ENCODE measurements at places on chromosomes 2 and 18.

DNA sequence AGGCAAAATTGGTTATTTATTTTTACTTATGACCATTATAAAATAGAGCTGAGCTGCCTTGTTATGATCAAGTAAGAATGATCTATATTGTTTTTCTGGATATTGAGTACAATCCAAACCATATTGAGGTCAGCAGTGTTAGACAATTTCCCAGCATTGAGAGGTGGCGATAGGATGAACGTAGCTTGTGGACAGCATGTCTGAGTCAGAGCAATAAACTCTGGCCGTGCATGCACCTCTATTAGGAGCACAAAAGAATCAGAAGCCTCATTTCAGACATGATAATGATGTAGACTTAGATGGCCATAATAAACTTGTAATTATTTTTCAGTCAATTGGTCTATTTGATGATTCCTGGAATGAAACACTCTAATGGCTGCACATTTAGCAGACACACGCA, 491.6 kb downstream of the RIT2 start:
- no peak for DNase-seq

DNA sequence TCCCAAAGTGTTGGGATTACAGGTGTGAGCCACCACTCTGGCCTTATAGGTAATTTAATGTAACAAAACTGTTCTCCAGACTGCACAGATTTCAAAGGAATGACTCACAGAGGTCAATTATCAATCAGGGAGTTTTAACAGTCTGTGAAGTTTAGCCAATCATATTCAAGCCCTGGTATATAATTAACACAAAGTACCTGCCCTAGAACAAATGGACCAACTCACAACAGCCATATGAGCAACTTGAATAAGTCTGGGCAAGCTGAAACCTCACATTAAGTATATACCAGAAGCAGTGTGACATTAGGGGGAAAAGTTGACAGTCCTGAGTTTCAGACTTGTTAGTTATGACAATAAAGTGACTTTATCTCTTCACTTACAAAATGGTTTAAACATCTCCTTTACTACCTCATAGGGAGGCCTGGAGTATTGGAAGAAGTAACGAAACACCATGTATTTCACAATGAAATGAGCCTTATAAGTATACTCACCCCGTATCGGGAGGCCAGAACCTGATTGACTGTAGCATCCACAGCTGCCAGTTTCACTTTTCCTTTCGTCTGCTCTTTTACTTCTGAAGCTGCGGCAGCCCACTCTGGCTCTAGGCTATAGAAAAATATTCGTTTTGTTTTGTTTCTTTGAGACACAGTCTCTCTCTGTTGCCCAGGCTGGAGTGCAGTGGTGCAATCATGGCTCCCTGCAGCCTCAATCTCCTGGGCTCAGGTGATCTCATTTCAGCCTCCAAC, 22.2 kb downstream of the PDIA6 start:
- DNase-seq = no peak

DNA sequence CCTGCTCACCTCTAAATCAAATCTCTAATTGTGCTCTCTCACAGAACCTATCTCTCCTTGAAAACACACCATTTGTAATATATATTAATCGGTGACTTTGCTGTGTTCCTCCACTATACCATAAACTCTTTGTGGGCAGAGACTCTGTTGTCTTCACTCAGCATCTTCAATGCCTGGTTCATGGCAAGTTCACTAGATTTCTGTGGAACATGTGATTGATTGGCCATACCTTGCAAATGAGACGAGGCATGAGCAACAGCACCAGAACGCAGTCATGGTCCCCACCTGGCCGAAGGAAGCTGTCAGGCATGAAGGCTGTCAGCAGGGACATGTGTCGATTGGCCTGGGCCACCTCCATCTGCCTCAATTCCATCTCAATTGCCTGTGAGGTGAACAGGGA, 11.6 kb downstream of the DCTN1 start:
- DNase-seq = no peak

- DNase-seq = peak; percentile 18
These were observed 15.6 kb upstream of the GPBAR1 start for GRCh38 chr2:218245214-218245613.

DNA sequence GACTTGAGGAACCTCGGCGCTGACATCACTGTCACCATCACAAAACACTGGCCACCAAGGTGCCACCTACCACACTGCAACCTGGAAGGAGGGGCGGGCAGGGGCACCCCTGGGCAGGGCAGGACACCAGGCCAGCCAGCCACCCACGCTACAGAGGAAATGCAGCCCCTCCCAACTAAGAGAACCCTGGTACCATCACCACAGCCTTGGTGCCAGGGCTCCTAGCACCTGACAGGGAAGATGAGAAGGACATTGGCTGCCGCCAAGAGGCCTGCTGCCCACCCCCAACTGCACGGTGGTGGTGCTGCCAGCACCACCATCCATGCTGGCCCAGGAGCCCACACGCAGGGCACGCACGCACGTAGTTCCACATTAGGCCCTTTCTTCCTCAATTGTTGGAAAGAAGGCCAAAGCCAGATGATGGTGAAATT, 88.7 kb downstream of the HDAC4 start:
- no peak for DNase-seq

DNA sequence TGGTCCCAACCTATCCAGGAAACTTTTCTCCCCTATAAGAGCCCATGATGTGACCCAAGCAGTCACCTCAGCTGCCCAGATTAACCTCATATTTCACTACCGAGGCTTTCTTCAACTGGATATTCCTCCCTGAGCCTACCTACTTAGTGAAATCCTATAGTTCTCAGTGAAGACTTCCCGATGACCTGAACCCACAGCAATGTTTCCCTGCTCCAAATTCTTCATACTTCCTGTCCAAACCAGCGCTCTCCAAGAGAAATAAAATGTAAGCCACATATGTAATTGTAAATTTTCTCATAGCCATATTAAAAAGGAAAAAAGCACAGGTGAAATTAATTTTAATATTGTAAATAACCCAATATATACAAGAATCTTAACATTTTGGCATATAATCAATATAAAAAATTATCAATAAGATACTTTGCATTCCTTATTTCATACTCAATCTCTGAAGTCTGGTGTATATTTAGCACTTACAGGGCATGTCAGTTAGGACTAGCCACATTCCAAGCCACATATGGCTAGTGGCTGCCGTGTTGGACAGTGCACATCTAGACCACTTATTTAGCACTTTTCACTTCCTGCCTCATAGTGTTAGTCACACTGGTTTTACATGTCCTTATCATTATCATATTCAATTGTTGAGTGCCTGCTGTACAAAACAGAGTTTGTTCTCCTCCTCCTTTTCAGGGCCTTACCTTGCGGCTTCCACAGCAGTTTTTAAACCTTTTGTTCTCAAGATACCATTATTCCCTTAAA, 1.9 kb upstream of the STAT4 start:
- peak; percentile 79 for DNase-seq
